Endodermal cell (in vitro differentiated cells): ENCODE measurements at places on chromosomes 2 and 18. TPM values are rescaled to one million over a fixed set of nuclear protein-coding genes. Genes with fewer than 3 reads are reported as not detected.

DNA sequence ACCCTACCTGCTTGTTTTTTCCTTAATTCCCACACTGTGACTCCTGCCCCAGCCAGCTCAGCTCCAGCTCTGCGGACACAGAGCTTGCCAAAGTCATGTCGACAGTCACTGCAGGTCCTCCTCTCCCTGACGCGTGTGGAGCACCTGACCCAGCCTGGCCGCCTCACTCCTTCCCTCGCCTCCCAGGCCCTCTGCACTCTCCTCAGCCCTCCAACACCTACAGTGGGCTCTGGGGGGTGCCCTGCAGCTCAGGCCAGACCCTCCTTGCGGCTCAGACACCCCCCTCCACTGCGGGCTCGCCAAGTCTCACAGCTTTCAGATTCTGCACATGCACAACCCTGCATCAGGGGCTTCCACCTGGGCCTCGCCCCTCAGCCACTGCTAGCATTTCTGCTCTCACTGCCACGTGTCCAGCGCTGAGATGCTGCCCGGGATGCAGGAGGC, 68.3 kb downstream of the NDUFA10 start:
- no peak for DNase-seq

GRCh38 chr18:56315363-56315762, 323.0 kb downstream of the TXNL1 start:
- DNase-seq: no peak

DNA sequence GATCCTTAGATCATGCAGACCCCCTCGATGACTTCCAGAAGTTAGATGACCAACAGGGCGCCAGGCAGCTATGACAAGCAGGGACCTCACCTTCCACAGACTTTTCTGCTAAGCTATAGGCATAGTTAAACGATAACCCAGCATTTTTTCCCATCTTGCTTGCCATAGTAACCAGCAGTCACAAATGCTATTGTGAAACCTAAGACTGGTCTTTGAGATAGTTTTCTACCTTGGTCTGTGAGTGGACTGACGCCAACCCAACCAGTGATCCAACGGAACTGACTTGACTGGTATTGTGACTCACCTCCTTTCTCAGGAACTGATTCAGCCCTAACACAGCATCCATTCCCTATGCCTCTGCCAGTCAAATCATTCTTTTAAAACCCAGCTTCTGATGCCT, 361.2 kb downstream of the LRRTM4 start:
- no peak for DNase-seq

The IL36A gene
- not detected in 3 replicates for total RNA-seq

GRCh38 chr18:22939649-22940048, 6.5 kb downstream of the RBBP8 start:
- no peak for DNase-seq

- DNase-seq: no peak
Observed at GRCh38 chr2:205759257-205759656, 77.0 kb downstream of the NRP2 start.

The TCF7L1 gene
- 70.5 and 73.3 TPM in 2 replicates for total RNA-seq

- DNase-seq: no peak
Observed at GRCh38 chr2:50838316-50838715, 193.6 kb downstream of the NRXN1 start.

- DNase-seq: no peak
Observed at GRCh38 chr2:147231607-147232006, 613.2 kb upstream of the ACVR2A start.
